ENCODE measurements at places on chromosomes 3 and 15.
A peak's percentile ranks its signal among the peaks of the same experiment; 100 is the strongest.

DNA sequence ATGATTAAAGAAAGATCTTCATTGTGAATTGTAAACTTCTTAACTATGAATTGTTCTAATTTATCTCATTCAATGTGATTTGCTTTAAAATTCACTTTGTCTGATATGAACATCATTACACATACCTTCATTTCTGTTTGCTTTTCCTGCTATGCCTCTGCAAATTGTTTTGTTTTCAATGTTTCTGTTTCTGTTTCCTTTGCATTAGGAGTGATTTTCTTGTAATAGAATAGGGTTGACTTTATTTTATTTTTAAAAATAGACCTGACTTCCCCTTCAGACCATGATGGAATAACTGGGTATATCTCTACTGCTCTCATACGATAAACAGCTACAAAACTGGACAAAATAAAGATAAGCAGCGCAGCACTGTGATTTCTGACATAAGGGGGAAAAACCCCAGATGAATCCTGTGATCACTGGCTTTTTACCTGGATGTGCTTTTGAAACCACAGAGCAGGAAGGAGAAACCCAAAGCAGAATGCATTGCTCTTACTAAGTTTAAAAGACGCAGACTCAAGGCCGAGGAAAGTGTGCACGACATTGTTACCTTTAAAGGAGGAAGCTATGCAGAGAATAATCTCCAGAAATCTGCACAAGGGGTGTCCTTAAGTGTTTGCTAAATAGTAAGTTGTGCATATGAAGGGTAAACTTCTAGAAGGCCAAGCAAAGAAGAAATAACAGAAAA lies 420.2 kb downstream of the TBC1D5 start:
- no peak for DNase-seq

- DNase-seq = no peak
Measured at GRCh38 chr3:170560717-170561382, 25.0 kb downstream of the SLC7A14 start.

GRCh38 chr3:172855037-172855436 lies 104.5 kb downstream of the ECT2 start:
- DNase-seq = no peak

DNA sequence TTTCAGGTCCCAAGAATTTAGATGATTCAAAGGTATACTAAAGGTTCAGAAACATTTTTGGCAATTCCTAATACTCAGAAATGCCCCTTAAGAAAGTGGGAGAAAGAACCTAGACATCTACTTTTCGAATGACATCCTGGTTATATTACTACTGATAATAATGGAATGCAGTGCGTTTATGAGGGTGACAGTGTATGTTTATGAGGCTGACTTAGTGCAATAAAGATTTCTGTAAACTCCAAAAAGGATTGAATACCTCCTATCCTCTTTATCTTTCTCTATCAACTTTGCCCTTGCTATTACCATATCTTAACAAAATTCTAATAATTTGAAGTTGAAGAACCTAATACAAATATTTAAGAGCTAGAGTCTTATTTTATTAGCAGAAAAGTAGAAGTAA lies 348.9 kb upstream of the EPHA6 start:
- peak; percentile 22 for DNase-seq

DNA sequence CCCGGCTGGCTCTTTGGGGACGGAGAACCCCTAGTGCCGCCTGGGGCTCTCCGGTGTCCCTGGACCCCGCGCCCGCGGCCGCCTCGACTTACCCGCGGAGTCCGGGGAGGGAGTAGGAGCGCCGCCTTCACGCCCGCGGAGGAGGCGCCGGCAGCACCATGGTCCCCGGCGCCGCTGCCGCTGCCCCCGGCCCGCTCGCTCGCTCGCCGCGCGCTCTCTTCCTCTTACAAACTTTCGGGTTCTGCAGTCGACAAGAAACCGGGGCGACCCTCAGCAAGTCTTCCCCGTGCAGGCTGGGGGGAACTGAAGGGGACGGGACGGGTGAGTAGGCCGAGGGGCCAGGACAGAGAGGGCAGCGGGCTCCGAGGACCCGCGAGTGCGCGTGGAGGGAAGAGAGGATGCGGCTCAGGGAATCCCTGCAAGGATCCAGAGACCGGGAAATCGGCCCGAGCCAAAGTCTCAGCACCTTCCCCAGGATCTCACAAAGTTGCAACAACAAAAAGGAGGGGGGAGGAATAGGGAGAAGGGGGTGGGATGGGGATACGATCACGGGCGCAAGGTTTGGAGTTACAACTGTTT lies 2.0 kb downstream of the FOXP1 start:
- DNase-seq = no peak

DNA sequence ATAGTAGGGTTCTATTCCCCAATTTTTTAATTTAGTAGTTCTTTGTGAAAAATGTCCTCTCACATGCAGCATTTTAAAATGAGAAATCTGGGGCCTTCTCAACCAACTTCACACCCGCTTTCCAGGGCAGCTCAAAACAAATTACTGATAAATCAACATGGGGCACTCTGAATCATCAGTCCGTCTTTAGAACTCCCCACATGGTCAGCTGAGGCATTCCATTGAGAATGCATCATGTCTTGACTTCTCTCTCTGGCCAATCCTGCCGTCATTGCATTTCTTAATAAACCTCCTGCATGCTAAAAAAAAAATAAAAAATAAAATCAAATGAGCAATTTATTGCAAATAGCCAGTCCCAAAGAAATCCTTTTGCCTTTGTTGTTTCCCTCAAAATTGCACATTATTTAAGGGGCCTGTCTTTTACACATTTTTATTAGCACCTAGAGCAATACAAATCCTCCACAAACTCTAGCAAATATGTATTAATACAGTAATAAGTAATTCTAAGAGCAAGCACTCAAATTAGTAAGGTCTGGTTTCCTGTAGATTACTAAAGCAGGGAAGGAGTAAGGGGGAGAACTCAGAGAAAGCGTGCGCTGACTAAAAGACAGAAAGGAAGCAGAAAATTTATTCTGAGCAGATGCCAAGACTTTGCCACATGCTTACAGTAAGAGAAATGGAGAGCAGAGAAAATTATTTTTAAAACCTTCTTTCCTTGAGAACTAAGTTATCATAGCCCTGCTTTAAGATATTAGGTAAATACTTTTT lies 175.7 kb downstream of the TNIK start:
- DNase-seq = peak; percentile 96

- DNase-seq = peak; percentile 20
Measured at GRCh38 chr3:24197809-24198208, 252.7 kb downstream of the NR1D2 start.

GRCh38 chr15:27448986-27449385 lies 478.0 kb downstream of the GABRG3 start:
- DNase-seq = no peak

DNA sequence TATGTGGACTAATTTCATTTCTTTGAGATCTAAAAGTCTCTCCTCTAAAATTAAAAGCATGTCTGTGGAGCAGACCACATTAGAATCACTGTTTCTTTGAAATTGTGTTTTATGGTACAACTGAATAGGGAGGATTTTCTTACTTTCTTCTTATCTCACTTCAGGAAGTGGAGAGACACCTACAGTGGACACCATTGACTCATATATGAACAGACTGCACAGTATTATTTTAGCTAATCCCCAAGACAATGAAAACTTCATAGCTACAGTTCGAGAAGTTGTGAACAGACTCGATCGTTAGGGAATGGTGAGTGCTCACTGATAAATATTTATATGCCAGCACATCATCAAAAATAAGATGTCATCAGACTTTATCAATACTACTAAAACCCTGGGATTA lies 58.3 kb downstream of the HMG20A start:
- no peak for DNase-seq

- DNase-seq = no peak
Measured at GRCh38 chr15:75761446-75762356, 49.1 kb upstream of the CSPG4 start.

DNA sequence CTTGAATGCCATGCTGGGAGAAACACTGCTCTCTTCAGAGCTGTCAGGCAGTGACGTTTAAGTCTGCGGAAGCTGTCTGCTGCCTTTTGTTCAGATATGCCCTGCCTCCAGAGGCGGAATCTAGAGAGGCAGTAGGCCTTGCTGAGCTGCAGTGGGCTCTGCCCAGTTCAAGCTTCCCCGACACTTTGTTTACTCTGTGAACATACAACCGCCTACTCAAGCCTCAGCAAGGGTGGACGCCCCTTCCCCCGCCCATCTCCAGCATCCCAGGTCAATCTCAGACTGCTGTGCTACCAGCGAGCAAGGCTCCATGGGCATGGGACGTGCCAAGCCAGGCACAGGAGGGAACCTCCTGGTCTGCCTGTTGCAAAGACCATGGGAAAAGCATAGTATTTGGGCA lies 99.7 kb downstream of the TAFA4 start:
- no peak for DNase-seq

- peak; percentile 78 for DNase-seq
Measured at GRCh38 chr3:43522727-43523362, 99.0 kb downstream of the ANO10 start.

- no peak for DNase-seq
Measured at GRCh38 chr3:48599077-48599501, 4.0 kb upstream of the COL7A1 start.

DNA sequence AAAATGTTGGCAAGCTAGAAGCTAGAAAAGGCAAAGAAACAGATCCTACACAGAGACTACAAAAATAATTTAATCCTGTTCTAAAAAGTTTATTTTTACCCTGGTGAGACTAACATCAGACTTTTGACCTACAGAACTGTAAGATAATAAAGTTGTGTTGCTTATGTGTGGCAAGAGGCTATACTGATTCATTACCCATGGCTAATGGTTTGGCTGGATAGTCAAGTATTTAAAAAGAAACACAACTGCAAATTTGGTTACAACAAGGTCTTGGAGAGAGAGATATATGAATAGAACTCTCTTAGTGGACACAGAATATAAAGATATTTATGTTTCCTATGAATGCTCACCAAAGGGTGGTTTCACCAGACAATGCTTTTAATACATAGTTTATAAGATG lies 364.2 kb upstream of the PLSCR5 start:
- DNase-seq = peak; percentile 13

GRCh38 chr15:68200016-68200861 lies 4.9 kb downstream of the CALML4 start:
- peak; percentile 37 for DNase-seq

- no peak for DNase-seq
Measured at GRCh38 chr3:38907426-38907825, 91.4 kb upstream of the SCN10A start.

DNA sequence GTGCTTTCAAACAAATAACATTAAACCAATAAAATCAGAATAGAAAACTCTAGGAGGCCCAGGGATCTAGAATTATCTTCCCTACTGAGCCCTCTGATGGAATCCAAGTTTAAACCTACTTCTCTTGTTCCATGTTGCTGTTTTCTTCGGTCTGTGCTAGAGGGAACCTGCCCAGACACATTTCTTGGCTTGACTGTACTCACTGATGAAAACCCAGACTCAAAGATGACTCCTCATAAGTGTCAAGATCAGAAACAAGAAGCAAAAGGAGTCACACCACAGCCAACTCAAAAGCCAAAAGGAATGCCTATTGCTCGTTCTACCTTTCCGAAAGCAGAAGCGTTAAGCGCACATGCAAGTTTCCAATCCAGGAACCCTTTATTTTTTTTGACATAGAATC lies 31.6 kb downstream of the SCAP start:
- DNase-seq = peak; percentile 26

DNA sequence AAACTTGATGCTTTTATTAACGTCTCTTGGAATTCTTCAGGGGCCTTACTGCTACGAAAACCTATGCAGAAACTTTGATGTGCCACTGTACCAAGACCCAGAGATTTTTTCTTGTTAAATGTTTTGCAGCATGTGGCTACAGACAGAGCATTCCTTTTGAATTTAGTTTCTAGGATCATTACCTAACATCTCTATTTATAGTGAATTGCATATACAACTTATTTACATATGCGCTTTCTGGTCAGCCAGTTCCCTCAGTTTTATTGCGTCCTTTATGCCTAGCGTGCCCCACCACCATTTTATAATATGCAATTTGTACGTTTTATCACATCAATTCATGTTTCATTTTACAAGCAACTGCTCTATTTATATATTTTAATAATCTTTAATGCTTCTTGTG lies 46.2 kb upstream of the AGTR1 start:
- no peak for DNase-seq

DNA sequence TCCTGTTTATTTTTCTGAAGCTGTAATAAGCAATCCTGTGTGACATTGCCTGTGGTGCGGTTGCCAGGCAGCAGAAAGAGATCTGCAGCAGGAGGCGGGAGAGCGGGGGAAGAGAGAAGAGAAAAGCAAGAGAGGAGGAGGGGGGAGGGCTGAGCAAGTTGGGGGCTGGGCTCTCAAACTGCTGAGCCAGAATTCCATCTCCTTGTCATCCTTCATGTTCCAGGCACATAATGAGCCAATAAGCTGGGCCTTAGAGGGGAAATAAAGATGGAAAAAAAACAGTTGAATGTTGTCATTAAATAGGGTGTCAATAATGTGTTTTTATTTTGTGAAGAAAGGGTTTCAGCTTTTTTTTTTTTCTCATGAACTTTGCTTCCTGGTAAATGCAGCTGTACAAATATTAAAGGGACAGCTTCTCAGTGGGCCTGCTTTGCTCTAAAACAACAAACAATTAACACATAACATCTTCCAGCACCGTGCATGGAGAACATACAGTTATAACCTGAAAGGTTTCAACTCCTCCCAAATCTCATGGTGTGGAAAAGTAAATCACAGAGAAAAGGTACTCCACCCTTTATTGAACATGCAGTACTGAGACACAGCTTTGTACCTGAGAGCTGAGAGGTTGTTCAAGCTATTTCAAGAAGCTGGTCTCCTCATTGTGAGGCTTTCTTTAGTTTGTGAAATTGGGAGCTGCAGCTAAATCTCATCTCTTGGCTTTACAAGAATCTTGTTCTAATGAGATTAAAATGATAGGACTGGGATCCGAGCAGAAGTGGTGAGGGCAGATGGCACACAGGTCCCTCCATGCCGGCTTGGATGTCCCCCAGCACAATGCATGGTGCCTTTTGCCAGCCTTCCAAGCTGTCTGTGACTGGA lies 451.1 kb upstream of the KCNMB2 start:
- peak; percentile 88 for DNase-seq

GRCh38 chr3:157475921-157476414 lies 27.2 kb downstream of the VEPH1 start:
- peak; percentile 71 for DNase-seq
